ENCODE measurements at places on chromosomes 7 and 10.

DNA sequence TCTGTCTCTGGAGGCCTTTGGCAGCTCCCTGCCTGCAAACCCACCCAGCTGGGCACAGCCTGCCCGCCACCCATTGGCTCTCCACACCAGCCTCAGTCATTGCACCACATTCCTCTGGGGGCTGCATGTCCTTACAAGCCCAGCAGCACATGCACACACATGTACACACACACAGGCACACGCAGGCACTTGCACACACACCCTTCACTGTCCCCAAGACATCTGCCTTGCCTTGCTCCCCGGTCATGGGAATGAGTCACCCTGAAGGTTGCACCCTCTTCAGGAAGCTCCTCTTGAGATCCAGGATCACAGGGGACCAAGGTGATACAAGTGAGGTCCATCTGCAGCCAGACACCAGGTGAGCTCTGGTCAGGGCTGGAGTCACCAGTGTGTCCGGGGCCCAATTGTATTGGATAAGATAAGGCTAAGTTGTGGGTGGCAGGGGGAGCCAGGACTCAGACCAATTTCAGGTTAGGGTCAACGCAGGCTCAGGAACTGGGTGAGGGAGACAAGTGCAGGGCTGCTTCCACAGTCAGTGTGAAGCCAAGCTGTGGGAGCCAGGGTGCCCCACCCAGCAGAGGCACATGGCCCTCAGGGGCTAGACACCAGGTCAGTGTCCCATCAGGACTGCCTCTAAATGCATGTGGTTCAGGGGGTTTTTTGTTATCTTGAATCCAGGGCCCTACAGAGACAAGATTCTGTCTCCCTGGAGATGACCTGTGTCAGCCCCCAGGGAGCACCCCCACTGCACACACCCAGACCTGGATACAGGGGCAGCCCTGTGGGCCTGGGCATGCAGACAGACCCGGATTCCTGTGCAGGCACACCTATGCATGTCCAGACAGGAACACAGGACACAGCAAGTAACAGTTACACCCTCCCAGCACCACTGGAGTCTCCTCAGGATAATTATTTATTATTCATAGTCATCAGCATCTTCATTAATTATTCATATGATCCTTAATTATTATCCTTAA is 33.8 kb downstream of the KCNH2 start:
- no peak for DNase-seq

DNA sequence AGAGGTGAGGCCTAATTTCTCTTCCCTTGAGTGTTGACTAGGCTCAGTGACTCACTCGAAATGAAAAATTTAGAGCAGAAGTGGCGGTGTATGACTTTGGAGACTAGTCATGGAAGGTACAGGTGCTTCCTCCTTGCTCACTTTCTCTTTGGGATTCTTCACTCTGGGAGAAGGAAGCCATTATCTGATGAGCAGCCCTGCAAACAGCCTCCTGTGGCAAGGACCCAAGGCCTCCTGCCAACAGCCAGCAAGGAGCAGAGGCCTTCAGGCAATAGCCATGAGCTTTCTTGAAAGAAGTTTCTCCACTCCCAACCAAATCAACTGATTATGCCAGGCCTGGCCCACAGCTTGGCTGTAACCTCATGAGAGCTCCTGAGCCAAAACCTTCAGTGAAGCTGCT is 369.6 kb upstream of the VWC2 start:
- no peak for DNase-seq

DNA sequence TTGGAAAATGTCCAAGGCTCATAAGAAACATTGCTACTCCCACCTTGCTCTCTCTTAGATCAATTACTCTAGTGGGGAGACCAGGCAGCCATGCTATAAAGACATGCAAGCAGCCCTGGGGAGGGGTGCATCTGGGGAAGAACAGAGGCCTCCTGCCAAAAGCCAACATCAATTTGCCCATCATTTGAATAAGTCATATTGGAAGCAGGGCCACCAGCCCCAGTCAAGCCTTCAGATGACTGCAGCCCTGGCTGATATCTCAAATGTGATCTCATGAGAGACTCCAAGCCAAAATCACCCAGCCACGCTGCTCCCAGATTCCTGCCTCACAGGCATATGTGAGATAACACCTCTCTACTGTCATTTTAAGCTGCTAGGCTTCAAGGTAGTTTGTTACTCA is 157.5 kb upstream of the PDE1C start:
- DNase-seq, result no peak

DNA sequence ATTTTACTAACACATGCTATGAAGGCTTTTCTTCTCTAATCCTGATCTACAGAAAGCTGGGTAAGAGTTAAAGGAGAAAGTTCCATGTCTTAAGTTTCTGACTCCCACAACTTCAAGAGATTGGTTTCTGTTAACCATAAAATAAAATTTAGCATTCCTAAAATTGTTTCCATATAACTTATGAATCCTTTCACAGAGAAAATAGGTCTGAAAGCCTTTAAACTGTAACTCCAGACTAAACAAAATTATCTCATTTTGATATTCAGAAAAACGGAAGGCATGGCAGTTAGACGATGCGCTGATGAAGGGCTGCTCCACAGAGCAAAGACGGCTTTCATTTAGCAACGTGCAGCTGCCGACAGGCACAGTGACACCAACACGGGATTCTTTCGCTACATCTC is 133.3 kb downstream of the SLC25A13 start:
- no peak for DNase-seq

DNA sequence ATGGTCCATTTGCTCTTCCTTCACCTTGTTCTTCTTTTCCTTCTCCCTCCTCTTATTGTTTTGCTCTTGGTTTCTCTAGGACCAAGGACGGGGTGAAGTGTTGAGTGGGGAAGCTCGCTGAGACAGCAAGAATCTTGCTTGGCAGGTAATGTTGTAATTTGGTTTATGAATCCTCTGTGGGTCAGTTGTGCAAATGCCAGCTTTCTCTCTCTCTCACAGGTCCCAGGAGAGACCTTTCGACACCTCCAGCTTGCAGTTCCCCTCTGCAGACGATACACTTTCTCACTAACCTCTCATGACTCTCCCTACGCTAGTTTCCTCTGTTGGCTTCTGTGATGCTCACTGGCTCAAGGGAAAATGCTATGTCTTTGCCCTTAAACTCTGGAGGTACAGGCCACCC is 77.0 kb downstream of the FRMD4A start:
- DNase-seq, result no peak

DNA sequence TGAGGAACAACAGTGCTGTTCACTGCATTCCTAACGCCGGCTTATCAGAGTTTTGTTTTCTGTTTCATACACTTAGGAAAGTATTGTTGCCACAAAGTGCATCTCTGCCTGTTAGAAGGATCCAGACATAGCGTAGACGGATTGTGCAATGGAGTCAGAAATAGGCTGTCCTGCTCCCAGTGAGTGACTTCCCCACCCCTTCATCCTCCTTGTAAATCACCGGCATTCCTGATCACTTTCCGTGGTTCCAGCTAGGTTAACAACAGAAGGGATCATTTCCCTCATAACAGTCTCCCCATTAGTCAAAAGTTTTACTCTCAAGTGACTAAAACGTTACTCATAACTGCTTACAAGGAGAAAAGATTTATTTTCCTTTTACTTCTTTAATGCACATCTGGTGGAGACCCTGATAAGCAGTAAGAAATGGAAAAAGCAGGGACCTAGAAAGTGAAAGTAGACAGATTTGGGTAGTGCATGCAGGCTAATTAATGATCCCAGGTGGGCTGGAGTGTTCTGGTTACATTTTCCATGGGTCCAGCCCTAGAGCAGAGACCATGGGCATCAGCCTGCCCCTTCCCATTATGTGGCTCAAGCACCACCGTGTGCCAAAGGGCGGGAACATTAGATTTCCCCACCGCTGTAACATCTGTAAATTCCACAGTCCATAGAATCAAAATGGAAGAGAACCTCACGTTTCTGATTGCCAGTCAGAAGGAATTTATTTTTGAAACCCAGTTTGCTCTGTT is 395.1 kb upstream of the GALNT17 start:
- DNase-seq, result no peak

GRCh38 chr10:101959346-101959916 is 96.5 kb downstream of the ARMH3 start:
- no peak for DNase-seq

DNA sequence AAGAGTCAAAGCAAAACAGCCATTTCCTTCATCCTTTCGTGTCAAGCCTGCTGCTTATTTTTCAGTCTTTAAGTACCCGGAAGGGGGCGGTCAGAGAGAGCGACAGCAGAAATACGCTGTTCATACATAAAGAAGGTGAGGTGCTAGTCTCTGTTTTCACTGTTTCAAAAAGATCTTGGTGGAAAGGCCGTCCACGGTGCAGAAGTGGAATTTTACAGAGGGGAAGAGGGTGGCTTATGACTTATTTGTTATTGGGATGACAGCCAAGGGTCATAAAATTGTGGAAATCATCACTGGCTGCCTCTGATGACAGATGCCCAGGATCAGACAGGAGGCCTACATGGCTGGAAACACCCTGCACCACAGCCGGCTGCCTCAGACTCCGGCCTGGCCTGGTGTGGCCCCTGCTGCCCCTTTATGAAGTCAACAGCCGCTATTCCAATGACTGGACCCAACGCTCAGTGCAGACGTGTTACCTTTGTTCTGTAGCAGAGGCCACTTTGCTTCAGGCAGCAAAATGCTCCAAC is 57.0 kb downstream of the HIPK2 start:
- no peak for DNase-seq

DNA sequence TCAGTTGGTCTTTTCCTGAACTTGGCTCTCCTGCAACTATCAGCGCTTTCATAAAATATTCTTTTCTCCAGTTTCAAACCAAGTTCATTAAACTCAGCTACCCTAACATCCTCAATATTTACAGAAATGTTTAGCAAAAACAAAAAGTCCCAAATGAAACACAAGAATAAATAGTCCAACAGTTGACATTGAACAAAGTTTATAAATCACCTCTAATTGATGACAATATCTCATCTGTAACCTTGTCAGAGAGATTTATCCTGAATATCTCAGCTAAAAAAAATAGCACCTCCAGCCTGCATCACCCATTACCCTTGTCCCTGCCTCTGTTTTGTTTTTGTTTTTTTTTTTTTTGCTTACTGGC is 76.1 kb downstream of the ANK3 start:
- DNase-seq, result no peak

DNA sequence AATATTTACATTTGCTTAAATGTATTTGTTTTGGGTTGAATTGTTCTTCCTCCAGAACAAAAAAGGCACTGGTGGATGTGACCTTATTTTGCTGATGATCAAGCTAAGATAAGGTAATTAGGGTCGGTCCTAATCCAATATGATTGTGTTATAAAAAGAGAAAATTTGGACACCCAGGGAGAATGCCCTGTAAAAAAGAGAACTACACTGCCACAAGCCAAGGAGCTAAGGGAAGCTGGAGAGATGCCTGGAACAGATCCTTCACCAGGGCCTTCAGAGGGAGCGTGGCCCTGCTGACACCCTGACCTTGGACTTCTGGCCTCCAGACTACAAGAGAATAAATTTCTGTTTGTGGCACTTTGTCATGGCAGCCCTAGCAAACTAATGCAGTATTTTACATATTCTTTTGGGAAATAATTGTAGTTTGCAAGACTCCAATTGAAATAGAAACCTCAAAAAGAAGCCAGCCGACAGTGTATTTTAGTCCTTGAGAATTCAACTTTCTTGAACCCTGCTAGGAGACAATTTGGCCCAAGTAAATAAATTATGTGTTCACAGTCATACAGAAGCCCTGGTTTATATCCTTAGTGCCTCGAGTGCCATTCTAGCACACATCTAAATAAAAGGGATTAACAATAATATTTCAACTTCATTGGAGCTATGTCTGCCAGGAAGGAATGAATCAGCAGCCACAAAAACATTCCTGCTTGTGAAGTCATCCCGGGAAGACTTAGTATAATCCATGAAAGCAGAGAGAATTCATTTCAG is 164.6 kb downstream of the PKD1L1 start:
- no peak for DNase-seq

GRCh38 chr10:127243490-127244272 is 47.3 kb upstream of the INSYN2A start:
- no peak for DNase-seq

DNA sequence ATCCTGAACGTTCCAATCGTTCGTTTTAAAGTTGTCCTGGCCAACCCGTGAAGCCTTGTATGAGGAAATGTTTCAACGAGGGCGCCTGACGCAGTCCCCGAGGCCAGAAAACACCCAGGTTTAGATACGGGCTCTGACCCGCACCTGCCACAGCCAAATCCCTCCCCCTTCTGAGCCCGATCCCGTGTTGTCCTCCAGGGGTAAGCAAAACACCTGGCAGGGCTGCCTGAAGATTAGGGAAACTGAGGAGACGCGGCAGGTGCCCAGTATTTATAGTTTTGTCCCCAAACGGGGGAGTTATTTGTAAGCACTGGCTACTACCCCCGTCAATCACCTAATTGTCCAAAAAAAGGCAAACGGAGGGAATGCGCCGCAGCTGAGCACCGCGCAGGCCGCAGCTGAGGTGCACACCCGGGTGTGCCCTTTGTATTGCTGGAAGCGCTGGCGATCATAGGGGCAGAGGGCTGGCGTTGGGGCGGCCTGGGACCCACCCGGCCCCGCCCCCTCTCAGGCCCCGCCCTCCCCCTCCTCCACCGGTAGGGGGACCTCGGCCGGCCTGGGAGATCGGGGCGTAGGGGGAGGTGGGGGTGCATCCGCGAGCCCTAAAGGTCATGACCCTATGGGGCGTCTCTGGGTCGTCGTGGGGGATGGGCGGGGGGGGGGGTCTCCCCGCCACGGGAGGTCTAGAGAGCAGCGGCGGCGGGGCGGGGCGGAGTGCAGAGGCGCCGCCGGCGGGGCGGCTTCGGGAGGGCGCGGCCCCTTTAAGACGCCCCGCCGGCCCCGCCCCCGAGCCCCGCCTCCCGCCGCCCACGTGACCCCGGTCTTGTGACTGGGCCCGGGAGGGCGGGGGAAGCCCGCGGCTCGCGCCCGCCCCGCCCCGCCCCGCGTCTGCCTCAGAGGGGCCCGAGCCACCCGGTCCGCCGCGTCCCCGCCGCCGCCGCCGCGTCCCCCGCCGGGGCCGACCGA is at the start of gene BRI3:
TSS of gene BRI3 (plus strand) at position 896 of the 966 bp plus-strand sequence. CDS start 110 bp downstream, outside the sequence.
- peak; percentile 69 for DNase-seq

- no peak for DNase-seq
These were observed 171.5 kb downstream of the CYP26A1 start for GRCh38 chr10:93245147-93245546.

GRCh38 chr7:157909370-157909769 is 572.6 kb downstream of the DNAJB6 start:
- no peak for DNase-seq

DNA sequence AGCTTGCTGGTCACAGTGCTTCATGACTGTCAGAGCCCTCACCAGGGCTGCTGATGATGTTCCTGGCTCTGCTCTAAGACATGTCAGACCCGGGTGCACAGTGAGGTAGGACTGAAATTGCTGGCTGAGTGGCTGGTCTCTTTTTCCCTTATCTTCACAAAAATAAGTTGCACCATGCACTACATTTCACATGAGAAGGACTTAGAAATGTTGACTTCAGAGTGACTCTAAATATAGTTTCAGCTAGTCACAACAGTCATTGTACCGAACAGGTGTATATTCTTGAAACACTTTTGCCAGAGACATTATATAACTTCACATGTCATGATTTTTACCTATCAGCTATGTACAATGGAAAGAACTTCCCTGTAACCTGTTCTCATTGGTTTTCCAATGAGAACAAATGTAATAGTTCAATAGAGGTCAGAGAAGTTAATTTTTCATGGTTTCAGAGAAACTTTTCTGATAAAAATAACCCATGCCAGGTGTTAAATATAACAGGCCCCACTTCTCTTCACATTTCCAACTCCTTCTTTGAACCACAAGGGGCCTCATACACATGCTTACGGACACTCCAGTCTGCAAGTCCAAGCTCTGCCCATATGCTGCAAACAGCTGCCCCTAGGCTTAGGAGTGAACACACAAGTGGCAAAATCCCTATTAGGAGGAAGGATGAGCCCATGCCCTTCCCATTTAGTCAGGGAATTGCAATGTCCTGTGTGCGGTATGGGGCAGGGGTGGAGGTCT is 115.6 kb downstream of the CDK6 start:
- DNase-seq, result no peak

All from NCI-H1417 treated with DMSO at 0.1 percent for 48 hours (cell line).